Stimulated activated CD4-positive, alpha-beta T cell treated with anti-CD3 and anti-CD28 coated beads, TNF-alpha, amount 100 ng/mL, for 1 hour (primary cell): ENCODE measurements at places on chromosomes 12 and 14.

DNA sequence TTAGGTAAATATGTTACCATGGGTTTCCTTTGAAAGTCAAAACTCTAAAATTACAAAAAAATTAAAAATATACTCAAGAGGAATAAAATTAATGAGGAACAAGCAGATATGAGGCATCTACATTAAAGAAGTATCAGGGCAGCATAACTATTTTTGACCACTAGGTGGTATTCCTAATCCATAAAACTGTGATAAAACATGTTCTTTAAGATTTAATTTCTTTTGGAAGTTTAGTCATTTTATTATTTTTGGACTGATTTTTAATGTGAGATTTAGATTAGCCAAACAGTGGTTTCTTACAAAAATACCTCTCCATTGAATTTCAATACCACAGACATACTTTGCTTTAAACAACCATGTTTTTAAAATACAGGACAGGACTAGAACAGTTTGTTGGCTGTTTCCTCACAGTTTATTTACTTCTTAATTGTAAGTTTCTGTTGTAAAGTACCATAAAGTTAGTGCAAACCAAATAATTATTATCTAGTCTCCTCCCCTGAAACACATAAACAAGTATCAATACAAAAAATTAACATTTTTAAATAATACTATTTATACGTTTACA, 49.8 kb downstream of the NTS start:
- DNase-seq = no peak

DNA sequence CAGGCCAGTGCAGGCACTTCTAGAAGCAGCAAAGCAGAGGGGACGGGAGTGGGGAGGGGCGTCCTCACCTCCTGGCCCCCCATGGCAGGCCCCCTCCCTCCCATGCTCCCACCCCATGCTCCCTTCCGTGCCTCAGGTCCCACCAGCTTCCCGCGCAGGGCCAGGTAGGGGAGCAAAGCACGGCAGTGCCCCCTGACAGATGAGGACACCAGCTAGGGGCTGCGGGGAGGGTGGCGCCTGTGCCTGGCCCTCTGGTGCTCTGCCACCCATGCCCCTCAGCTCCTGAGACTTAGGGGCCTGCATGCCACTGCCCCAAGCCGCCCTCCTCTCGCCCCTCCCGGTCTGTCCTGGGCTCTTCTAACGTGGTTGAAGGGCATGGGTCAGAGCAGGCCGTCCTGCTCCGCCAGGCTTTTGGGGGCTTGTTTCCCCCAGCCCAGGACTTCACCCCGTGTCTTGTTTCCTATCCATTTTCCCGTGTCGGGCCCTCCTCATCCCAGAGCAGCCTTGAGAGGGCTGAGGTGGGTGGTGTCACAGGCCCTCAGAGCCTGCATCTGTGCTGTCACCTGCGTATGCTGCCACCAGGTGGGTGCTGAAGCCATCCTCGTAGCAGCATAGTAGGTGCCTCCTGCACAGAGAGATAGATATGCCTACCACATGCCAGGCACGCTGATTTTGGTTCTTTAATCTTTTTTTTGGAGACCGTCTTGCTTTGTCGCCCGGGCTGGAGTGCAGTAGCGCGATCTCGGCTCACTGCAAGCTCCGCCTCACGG, 10.2 kb downstream of the TRMT61A start:
- DNase-seq = no peak

- DNase-seq = no peak
Observed at GRCh38 chr14:54312166-54312801, 84.5 kb upstream of the CDKN3 start.

DNA sequence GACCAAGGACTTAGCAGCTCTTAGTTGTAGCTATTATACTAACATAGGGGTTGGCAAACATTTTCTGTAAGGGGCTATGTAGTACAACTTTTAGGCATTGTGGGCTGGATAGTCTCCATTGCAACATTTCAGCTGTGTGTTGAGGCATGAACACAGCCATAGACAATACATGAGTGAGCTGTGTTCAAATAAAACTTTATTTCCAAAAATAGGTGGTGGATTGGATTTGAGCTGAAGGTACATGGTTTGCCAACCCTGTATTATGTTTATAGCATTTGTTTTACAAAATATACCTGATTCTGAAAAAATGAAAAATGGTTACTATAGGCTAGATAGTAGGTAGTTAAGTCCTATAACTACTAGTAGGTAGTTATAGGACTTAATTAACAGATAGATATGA, 40.5 kb downstream of the ETNK1 start:
- DNase-seq = no peak

DNA sequence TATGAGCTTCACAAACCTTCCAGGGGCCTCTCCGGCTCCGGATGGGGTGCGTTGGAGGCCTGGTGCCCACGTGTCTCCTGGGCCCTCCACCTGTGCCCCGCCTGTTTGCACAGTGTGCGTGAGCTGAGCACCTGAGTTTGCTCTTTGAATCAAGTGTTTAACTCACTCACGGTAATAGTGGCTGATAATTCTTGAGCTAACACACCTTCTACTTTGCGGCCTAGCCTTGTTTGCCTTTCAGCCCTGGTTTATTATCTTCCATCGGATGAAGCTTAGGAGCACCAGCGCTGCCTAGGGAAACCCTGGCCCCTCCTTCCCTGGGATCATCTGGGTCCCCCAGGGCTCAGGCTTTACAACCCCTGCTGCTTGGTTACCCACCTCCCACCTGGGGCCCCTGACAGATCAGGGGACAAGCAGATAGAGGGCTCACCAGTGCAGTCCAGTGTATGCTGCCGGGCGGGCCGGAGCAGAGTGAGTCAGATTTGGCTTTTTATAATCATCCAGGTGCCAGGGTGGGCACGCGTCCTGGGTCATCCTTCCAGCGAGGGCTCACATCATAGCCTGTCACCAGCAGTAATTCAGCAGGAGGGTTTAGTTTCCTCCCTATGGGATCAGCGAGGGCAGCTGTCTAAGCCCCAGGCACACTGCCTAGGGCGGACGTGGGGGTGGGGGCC, 62.8 kb upstream of the RFLNA start:
- no peak for DNase-seq

- no peak for DNase-seq
Observed at GRCh38 chr12:19778797-19779196, 339.5 kb downstream of the AEBP2 start.

GRCh38 chr14:61476754-61477410, 155.5 kb downstream of the PRKCH start:
- DNase-seq = no peak

GRCh38 chr12:104896710-104897109, 61.4 kb downstream of the SLC41A2 start:
- no peak for DNase-seq

DNA sequence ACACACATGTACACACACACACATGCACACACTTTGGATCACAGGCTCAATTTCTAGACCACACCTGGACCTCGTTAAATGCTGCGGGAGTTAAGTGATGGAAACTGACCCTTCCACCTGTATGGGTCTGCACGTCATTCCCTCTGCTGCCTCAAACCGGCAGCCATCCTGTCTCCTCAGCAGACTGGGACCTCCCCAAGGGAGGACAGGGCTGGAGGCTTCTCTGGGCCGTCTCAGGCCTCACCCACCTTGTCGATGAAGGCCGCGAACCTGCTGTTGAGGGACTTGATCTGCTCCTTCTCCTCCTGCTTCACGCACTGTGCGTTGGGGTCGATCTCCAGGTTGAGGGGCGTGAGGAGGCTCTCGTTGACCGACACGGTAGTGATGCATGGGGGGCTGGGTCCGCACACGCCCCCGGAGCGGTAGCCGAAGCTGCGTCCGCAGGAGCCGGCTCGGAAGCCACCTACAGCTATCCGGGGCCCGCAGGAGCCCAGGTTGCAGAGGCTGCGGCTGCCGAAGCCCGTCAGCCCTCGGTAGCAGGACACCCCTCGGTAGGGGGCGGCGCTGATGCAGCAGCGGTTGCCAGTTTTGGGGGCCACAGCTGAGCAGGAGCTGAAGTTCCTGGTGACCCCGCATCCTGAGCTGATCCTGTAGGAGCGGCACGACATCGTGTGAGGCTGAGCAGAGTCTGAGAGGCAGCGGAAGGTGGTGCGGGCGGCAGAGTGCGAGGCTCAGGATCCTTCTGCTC, at the start of gene KRT85:
Gene KRT85, minus strand, starts transcription at position 744 of the 748 bp plus-strand sequence. Its CDS starts 76 bp downstream, at position 668.
- DNase-seq = no peak

DNA sequence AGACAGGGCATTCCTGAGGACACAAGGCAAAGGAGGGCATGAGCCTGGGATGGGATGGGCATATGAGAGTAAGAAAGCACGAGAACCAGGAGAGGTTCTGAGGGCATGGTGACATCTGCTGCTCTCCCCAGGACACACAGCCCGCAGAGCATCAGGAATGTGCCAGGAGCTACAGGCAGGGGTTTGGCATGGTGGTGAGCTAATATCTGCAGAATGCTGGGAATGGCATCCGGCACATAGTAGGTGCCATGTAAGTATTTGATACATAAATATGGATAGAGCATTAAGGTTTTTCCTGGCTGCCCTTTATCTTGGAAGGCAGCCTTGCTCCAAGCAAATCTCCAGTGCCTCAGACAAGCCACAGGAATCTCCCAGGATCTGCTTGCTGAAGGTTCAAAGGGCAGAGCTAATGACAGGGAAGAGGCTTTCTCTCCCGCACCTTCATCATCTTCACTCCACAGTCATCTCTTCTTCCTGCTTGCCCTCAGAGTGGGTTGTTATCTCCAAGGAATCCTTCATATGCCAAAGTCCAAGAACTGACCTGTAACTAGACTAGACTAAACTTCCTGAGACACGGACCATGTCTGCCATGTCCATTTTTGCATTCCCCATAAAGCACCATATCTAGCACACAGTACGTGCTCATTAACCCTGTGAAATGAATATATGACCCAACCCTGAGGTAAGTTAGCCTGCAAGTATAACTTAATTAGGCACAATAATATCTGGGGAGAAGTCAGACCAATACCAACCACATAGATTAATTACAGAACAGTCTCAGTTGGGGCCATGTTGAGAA, 62.0 kb upstream of the SCN8A start:
- DNase-seq = no peak

DNA sequence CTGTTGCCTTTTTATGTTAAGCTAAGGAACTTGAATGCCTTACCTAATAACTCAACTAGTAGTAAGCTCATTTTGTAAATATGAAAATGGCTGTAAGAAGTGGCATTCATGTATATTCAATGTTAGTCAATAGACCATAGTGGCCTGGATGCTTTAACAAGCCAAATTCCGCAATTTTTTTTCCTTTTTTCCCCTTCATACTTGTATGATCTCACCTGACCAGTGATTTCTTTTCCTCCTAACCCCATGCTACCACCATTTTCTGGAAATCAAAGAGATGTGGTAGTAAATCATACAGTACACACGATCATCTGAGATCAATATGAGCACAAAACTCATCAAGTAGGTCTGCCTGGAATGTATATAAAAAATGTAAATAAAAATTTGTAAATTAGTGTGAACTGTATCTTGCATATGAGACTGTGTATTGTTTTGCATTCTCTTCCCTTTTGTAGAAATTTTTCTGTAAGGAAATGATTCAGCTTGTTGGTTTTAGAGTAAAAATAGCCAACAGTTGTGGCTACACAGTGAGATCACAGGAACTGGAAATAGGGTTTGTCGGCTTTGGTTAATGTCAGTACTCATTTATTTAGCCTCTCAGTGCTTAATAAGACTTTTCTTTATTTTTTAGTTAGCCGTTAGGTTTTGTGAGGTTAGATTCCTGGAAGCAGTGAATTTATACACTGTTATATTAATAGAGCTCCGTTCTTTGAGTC, 62.5 kb downstream of the ETNK1 start:
- no peak for DNase-seq

GRCh38 chr12:67318786-67319185, 49.6 kb downstream of the CAND1 start:
- DNase-seq = no peak

- DNase-seq = no peak
Observed at GRCh38 chr12:51371295-51371953, 19.8 kb downstream of the GALNT6 start.

GRCh38 chr12:56980941-56981530, 23.6 kb upstream of the RDH16 start:
- DNase-seq = no peak

DNA sequence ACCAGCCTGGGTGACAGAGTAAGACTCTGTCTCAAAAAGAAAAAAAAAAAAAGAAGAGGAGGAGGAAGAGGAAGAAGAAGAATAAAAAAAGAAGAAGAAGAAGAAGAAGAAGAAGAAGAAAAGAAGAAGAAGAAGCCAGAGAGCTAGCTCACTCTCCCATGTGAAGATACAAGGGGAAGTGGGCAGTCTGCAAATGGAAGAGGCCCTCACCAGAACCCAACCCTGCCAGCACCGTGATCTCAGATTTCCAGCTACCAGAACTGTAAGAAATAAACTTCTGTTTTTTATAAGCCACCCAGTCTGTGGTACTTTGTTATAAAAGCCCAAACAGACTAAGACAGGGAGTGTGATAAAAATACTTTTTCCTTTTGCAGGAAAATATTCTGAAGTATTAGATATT, 130.7 kb downstream of the ETNK1 start:
- DNase-seq = no peak

DNA sequence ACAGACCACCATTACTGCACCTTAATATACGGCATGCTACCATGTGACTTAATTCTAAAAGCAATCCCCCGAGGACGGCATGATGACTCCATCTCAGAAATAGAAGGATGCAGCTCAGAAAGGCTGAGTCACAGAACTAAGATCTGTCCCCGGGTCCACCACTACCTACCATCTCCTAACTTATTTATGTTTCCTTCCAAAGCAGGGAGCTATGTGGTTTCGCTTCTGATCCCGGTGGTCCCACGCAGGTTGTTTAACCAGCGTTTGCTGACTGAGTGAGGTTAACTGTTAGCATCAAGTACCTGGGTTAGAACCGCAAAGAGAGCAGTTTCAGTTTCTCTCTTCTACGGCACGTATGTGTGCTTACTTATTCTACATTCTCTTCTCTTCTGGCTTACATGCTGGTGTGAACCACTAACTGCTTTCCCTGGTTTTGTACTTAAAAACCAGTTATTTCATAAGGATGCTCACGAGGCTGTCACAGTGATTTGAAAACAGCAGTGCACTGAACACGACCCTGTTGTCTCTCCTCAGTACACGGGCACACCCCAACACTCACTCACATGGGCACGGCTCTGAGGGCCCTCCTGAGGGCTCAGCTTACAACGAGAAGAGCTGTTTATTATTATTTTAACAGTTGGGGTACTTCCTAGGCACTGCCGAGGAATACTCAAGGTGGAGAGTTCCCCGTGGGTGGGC, 66.7 kb downstream of the CCDC88C start:
- no peak for DNase-seq

- no peak for DNase-seq
Observed at GRCh38 chr14:31122921-31123320, 84.7 kb downstream of the HECTD1 start.

- DNase-seq = no peak
Observed at GRCh38 chr14:31090883-31091764, 64.9 kb upstream of the STRN3 start.

GRCh38 chr12:19070341-19070740, 59.2 kb upstream of the PLEKHA5 start:
- no peak for DNase-seq

DNA sequence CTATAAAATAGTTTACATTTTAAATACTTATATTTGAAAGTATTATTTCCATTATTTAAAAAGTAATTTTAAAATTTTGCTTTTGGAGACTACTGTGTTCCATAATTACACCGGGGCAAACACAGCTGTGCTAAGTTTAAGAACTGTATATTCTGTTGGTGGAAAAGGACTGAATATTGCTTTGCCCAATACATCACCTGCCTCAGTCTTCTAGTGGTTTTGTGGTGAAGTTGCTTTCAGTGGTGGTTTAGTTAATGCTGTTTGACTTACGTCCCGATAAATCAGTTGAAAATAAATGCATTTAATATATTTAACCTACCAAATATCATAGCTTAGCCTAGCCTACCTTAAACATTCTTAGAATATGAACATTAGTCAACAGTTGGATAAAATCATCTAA, 23.4 kb downstream of the FBXO34 start:
- no peak for DNase-seq
